Uterus (tissue), 4 donors: ENCODE measurements at places on chromosomes 7 and 10. TPM values are rescaled to one million over a fixed set of nuclear protein-coding genes. Genes with fewer than 3 reads are reported as not detected.

DNA sequence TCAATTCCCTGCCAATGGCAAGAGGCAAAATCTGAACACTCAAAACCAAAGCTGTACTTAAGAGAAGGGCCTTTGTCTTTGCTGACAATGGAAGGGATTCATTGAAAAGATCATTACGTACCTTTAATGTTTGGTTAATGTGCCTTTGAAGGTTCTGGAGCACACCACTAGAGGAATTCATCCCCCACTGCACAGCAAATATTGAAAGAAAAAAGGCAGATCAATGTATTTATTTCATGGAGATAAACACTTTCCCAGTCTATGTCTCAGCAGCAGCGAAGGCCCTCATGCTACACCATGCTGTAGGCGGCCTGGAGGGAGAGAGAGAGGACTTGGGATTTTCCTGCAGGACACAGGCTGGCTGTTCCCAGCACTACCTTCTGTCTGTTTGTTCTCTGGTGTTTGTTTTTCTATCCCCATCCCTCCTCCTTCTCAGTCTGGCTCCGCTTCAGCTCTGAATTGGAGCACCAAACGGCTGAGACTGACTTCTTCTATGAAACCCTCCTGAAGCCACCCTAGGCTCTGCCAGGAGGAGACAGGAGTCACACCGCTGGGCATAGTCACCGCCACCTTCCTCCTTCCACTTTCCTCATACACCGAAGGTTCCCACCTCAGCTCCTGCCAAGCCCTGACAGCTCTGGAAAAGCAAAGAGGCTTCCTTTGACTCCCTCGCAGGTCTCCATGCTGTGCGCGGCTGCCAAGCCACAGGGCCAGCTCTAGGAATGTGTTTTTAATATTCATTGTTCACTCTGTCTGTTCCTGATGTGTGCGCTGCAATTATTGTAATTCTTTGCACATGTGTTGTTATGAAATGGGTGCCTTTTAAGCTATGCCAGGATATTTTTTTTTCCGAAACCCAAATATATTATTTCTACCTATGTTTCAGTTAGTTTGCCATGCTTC, 301.5 kb downstream of the FZD1 start:
- DNase-seq, result peak; percentile 22

- no peak for DNase-seq
These were observed 1.1 kb downstream of the GRID1 start for GRCh38 chr10:86365346-86366032.

Gene CPN1
- total RNA-seq, result not detected

DNA sequence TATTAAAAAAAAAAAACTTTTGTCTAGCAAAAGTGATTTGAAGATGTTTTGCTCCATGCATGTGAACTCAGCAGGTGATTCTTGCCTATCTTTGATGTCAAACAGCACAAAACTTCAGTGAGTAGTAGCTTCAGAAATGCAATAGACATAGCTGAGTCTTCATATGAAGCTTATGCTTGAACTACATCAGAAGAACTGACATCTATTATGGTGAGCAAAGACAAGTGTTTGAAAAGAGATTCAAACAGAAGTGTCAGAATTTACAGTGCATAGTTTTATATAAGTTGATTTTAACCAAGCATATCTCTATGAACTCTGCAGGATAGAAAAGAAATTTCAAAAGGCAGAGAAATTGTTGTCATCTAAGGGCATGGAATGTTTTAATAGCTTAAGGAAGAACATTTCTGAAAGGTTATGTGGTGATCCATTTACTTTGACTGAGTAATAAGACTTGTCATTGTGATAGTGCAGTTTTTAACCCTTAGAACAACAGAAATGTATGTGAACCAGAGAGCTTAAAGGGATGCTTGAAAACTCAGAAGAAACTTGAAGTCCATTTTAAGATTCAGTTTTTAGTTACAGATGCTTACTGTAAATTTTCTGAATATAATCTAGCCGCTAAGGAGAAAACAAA, 351.4 kb downstream of the MDFIC start:
- no peak for DNase-seq

Gene MEIG1
- total RNA-seq, result not detected

DNA sequence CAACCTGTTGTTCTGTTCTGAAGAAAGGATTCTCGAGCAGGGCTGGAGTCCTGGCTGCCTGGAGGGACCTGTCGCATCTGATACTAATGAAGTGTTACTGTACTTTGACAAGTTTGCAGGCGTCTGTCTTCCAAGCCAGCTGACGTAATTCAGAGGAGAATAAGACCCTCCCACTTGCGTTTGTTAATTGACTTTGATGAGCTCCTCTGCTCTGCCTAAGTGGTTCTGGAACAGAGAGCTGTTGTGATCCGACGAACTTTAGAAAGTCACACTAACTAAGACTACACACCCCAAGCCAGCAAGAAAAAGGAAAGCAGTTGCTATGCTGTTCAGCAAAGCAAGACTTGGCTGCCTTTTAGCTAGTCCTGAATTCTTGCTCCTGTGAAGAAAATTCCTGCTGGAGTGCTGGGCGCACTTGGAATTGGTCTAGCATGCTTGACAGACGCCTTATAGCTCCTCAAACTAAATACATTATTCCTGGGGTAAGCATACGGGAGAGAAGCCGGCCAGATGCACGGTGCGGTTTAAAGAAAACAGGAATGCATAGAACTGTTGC, 200.3 kb downstream of the CACNB2 start:
- no peak for DNase-seq

- DNase-seq, result no peak
These were observed 81.3 kb downstream of the GPR26 start for GRCh38 chr10:123747426-123747825.

- no peak for DNase-seq
These were observed 137.2 kb downstream of the ARHGAP22 start for GRCh38 chr10:48467669-48468068.

- no peak for DNase-seq
These were observed 9.7 kb downstream of the GBX1 start for GRCh38 chr7:151157645-151158329.

DNA sequence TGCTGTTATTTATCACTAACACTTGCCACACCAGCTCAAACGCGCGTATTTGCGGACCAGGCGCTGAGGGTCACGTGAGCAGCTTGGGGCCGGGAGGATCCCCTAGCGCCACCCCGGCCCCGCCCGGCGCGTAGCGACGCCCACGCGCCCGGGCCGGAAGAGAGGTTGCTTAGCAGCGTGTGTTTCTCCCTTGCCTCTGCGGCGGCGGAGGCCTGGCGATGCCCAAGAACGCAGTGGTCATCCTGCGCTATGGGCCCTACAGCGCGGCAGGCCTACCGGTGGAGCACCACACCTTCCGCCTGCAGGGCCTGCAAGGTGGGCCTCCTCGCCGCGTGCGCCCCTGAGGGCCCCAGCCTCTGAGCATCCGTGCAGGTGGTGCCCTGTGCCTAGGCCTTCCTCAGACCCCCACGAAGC, at the start of gene C10orf53:
C10orf53 (plus strand) TSS at position 172 of the 414 bp plus-strand sequence; CDS start at position 219, 47 bp downstream.
- DNase-seq, result no peak

GRCh38 chr10:49830016-49830415, 67.9 kb upstream of the OGDHL start:
- no peak for DNase-seq

GRCh38 chr7:127478024-127478355, 85.5 kb upstream of the ZNF800 start:
- DNase-seq, result no peak

Gene PPP1R3C
- total RNA-seq, result 55.2 TPM

Gene SLC13A1
- not detected for total RNA-seq

- DNase-seq, result no peak
These were observed 193.4 kb upstream of the VWC2 start for GRCh38 chr7:49580000-49580399.

DNA sequence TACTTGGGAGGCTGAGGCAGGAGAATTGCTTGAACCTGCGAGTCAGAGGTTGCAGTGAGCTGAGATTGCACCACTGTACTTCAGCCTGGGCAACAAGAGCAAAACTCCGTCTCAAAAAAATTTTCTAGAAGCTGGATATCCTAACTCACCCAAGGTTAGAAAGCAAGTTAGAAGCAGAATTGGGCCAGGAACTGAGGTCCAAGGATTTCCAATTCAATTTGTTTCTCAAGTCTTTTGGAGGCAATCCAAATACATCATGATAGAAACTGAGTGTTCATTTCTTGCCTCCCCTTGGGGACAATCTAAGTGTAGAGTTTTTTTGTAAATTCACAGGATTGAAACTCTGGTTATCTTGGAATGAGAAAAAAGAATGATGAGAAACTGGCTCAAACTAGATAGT, 45.5 kb downstream of the LAMB1 start:
- peak; percentile 44 for DNase-seq

Gene ABCC2
- total RNA-seq, result 3.0 TPM

Gene HOXA3
- 1.0 TPM for total RNA-seq

DNA sequence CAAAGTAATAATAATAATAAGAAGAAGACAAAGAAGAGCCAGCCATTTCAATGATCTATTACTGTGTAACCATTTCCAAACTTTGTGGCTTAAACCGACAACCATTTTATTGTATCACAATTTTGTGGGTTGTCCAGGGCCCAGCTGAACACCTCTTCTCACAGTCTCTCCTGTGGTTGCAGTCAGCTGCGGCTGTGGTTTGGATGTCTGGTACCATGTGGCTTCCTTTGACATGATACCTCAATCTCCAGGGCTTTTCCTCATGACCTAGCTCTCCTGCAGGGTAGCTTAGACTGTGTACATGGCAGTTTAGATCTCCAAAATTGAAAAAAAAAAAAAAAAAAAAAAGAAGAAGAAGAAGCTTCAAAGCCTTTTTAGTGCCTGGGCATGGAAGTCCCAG, 72.6 kb upstream of the NFKB2 start:
- no peak for DNase-seq

Gene LEP
- total RNA-seq, result not detected

GRCh38 chr7:24570983-24571382, 2.3 kb upstream of the PALS2 start:
- no peak for DNase-seq

DNA sequence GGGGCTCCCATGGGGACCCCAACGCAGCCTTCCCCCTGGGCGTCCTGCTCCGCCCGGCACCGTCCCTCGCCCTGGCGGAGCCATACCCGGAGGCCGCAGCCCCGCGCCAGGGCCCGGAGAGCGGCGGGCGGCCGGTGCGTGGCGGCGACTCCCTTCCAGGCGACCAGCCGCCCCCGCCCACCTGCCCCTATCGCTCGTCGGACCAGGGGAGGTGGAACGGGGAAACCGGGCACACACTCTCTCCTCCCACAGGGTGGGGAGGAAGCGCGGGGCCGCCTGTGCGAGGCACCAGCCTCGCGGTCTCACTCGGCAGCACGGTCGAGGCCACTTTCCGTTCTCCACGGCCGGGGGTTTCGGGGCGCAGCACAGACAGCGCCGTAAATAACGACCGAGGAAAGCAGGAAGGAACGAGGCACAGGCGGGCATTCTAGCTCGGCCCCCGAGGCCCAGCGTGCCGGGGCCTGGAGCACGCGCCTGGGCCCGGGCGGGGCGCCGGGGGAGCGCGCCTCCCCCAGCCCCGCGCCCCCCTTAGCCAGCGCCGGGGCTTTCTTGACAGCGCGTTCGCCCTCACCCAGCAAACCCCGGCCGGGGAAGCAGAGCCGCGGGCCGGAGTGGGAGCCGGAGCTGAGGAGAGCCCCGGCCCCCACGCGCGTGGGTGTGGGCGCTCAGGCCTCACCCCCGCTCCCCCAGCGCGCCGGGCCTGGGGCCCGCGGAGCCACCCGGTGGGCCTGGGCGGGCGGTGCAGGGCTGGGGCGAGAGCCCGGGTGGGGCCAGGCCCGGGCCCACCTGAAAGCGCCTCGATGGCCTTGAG, 936 bp downstream of the IGF2BP3 start:
- DNase-seq, result no peak

DNA sequence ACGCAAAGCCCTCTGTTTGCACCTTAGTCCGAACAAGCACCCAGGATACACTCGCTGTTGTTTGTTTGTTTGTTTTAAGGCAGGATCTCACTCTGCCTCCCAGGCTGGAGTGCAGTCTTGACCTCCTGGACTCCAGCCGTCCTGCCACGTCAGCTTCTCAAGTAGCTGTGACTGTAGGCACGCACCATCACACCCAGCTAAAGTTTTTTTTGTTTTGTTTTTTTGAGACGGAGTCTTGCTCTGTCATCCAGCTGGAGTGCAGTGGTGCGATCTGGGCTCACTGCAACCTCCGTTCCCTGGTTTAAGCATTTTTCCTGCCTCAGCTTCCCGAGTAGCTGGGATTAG, 76.8 kb downstream of the CTBP2 start:
- no peak for DNase-seq

- DNase-seq, result no peak
These were observed 242.2 kb downstream of the ARL4A start for GRCh38 chr7:12929476-12930140.

GRCh38 chr10:71132321-71132810, 80.0 kb upstream of the UNC5B start:
- no peak for DNase-seq

GRCh38 chr7:121431389-121431995, 35.4 kb upstream of the FAM3C start:
- DNase-seq, result no peak

Gene AGAP4
- total RNA-seq, result 36.7 TPM

Gene BTBD16
- total RNA-seq, result 0.46 TPM

DNA sequence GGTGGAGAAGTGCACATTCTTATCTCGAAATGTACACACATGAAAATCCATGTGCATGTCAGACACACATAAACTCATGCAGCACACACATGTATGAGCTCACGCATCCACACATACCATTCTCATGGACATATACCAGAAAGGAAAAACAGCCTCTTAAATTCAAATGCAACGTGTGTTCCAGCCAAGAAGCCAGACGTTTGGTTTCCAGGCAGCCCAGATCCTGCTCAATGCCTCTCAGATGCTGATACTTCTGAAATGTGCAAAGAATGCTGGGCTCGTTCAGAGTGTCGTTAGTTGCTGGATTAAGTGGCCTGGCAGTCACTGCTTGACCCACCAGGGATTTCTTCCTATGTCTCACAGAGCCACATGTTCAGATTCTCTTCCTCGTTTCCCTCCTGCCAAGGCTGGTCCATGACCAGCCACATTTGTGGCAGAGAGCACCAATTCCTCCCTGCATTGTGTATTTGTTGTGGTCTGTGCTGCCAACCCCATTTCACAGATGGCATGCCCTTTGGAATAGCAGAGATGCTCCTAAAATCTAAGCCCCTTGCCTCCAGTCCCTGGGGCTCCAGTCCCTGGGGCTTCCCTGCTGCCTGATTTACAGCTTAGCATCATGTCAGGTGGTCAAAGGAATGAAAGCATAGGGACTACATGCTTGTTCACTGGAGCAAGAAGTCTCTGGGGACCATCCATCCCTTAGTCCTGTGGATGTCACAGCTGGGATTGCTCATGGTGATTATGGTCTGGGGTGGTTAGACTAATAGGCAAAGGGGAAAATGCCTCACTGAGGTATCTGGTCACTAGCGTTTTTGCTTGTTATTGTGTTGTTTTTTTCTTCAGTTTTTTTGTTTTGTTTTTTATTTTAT, 426.6 kb downstream of the PLXNA4 start:
- no peak for DNase-seq

Gene GFRA1
- 52.1 TPM for total RNA-seq

DNA sequence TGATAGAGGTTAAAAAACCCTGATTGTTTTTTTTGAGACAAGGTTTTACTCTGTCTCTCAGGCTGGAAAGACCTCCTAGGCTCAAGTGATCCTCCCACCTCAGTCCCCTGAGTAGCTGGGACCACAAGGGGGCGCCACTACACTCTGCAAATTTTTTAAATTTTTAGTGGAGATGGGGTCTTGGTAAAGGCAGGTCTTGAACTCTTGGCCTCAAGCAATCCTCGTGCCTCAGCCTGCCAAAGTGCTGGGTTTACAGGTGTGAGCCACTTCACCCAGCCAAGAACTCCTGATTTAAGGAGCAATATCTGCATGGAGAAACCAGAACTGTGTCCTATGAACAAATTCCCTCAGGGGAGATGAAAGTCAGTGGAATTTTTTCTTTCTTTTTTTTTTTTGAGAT, 7.3 kb upstream of the KLHDC10 start:
- no peak for DNase-seq

Gene CNTNAP2
- not detected for total RNA-seq

Gene SPDYE2B
- not detected for total RNA-seq

Gene FAM25A
- total RNA-seq, result not detected

Gene PRPS1L1
- total RNA-seq, result not detected

- no peak for DNase-seq
These were observed 48.3 kb upstream of the PITRM1 start for GRCh38 chr10:3220853-3221252.
